ENCODE measurements at places on chromosomes 6 and 20. TPM values are rescaled to one million over a fixed set of nuclear protein-coding genes. Genes with fewer than 3 reads are reported as not detected.

The TINAG gene
- not detected for total RNA-seq

The TMEM217 gene
- total RNA-seq: 1.4 TPM

- no peak overlapping the region for H3K27ac ChIP-seq
- peaks cover 13% of the 10 kb centered on the region for H3K27me3 ChIP-seq
- no peaks in the 10 kb centered on the region for H3K4me1 ChIP-seq
Measured at GRCh38 chr20:46195264-46196036, 77.3 kb downstream of the CD40 start.

GRCh38 chr6:112683106-112683505 lies 336.0 kb downstream of the RFPL4B start:
- H3K4me3 ChIP-seq: no peak overlapping the region
- no peaks in the 10 kb centered on the region for H3K27me3 ChIP-seq
- no peaks in the 10 kb centered on the region for H3K36me3 ChIP-seq
- peaks cover 4% of the 10 kb centered on the region for H3K4me1 ChIP-seq

DNA sequence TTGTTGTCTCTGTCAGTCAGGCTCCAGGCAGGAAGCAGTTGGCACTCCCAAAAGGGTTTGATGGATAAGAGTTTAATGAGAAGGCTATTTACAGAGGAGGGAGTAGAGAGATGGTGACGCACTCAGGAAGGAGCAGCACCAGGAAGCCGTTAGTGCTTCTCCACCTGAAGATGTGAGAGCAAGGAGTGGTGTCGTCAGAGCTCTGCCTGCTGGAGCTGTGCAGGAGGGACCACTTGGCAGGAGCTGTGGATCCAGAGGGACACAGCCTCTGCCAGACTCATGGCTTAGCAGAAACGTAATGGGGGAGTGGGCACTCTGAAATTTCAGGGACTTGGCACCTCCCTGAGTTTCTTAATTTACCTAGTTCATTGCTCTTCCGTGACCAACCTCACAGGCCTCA lies 16.8 kb downstream of the DAAM2 start:
- no peaks in the 10 kb centered on the region for H3K27me3 ChIP-seq
- no peak overlapping the region for H3K27ac ChIP-seq
- no peak overlapping the region for H3K4me3 ChIP-seq
- no peaks in the 10 kb centered on the region for H3K36me3 ChIP-seq
- peaks cover 24% of the 10 kb centered on the region for H3K4me1 ChIP-seq
- DNase-seq: no peak

DNA sequence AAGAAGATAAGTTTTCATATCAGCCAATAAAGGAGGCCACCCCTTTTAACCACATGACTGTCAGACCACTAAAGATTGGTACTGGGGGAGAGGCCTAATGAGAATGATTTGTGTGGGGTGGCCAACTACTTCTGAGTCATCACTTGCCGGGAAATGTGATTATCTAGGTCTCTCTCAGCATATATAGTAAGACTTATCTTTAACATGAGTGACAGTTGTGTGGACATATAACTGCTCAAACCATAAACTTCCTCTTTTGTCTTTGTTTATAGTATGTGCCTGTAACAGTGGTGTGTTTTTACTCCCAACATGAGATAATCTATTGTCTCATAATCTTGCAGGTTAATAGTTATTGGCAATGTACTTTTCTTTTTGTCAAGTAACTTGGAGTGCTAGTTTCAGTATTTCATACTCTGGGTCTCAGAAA lies 312.4 kb downstream of the CDKAL1 start:
- DNase-seq: peak; percentile 46
- H3K4me3 ChIP-seq: no peak overlapping the region
